ENCODE measurements at places on chromosomes 1 and 21.

- no peak for DNase-seq
These were observed 209.8 kb downstream of the TM2D1 start for GRCh38 chr1:61515096-61515495.

GRCh38 chr1:223133306-223133823, 9.7 kb downstream of the TLR5 start:
- DNase-seq = no peak

DNA sequence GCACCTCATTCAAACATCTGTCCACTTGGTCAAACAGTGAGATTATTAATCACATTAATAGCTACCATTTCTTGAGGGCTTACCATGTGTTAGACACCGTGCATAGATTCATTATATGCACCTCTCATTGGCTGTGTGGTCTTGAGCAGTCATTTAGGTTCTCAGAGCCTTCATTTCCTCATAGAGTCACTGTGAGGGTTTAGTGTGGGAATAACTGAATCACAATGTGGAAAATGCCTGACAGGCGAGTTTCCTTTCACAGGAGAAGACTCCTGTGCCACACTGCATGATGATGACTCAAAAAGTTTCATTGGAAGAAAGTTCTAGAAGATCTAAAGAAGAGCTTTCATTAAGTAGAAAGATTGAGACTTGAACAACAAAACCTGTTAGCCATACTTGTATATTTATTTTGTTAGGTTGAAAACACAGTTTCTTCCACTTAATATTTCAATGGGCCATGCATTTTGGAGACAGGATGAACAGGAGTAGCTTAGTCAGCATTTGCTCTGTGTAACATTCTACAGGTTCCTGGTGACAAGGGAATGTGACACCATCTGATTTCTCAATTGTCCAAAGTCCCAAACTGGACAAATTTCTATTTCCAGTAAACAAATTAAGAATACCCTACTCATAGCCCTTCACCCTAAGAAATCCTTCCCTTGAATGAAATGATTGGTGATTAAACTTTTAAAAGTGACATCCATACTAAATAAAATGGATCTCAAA, 45.7 kb downstream of the FYB2 start:
- no peak for DNase-seq

GRCh38 chr1:157992833-157993146, 655 bp upstream of the KIRREL1 start:
- DNase-seq = no peak

GRCh38 chr1:244843148-244843978, 7.9 kb downstream of the COX20 start:
- DNase-seq = no peak

All from cortex of kidney (tissue), 1 donor.